Stimulated activated naive CD4-positive, alpha-beta T cell treated with Interleukin-2 at 50 U/mL for 16 hours (primary cell): ENCODE measurements at places on chromosomes 11 and 22.

- no peak for DNase-seq
These were observed 3.3 kb downstream of the A4GALT start for GRCh38 chr22:42717197-42717928.

DNA sequence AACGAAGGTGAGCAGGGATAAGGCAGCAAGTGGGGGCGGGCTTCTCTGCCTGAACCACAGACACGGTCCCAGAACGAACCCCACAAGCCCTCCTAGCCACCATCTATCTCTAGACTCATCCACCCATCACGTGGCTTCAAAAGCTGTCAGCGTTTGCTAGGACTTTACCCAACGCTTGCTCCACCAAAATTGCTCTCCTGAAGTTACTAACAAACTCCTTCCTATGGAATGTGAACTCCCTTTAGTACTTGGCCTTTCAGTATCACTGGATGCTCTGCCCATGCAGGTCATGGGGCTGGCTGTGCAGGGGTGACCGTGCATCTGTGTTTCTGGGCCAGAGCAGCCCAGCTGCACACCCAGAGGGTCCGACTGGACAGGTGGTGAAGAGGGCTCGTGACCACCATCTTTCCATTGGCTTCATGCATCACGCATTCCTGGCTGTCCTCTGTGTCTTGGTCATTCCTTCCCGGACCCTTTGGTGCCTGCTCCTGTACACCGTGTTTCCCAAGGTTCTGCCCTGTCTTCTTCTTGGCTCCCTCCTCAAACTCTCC, 85.1 kb downstream of the MYO7A start:
- no peak for DNase-seq

DNA sequence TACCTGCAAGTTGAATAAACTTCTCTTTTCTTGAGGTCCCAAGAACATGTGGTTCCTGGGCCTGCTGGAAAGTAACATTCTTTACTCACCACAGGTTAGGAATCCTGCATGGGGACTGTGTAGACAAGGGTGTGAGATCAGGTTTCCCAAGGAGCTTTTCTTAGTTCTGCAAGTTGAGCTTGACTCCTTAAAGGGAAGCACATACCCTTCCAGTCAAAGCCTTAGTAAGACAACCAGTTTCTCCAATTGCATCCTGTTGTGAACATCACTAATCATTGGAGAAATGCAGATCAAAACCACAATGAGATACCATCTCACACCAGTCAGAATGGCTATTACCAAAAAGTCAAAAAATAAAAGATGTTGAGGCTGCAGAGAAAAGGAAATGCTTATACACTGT, 48.3 kb upstream of the PAK1 start:
- DNase-seq = no peak

GRCh38 chr11:35491231-35491871, 34.1 kb downstream of the PAMR1 start:
- no peak for DNase-seq

- no peak for DNase-seq
These were observed 1.4 kb upstream of the VWA5A start for GRCh38 chr11:124113890-124114289.

- no peak for DNase-seq
These were observed 385.6 kb downstream of the DCDC1 start for GRCh38 chr11:30983776-30984441.

GRCh38 chr11:33987975-33988580, 63.5 kb upstream of the CAPRIN1 start:
- peak; percentile 56 for DNase-seq
